IMR-90 (cell line): ENCODE measurements at places on chromosomes 7 and 10.
A peak's percentile ranks its signal among the peaks of the same experiment; 100 is the strongest.

DNA sequence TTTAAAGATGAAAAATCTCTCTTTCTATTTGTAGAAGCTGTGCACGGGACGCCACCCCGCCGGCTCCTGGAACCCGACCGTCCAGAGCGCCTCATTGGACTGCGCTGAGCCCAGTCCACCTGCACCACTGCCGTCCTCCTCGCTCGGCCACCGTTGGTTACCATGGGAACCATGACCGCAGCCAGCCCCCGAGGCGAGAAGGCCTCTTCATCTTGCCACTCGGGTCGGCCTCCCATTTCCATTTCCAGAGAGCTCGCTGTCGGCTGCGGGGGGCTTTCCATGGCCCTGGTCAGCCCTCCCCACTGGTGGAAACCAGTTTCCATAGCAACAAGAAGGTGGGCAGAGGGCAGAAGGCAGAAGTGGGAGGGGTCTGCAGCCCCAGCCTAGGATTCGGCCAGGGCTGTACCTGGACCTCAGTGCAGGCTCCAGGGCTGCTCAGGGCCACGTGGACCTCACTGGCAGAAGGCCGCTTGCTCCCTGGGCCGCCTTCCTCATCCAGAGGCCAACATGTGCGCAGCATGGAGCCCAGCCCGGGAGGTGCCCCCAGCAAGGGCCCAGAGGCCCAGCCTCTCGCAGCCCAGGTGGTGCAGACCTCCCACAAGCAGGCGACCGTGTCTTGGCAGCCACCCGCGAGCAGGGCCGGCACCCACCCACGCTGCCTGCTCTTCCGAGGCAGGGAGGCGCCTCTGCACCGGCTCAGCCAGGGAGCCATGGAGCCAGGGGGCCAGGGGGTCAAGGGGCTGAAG, 283.5 kb upstream of the PPP2R2D start:
- no peak for DNase-seq

DNA sequence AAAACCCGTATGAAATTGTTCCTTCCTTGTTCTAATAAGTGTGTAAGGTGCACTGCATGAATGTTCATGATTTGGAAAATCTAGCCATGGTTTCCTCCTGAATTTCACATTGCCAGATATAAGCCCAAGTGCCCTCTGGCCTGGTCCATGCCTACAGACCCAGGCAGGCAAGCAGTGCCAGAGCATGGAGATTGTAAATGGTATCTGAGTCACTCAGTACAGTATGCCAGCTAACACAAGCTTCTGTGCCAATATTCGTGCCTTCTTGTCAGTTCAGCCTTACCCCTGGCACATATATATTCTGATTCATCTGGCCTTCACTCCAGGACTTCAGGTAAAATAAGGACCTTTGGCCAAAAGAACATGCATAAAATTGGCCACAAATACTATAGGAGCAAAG, 38.4 kb upstream of the PDE1C start:
- no peak for DNase-seq

DNA sequence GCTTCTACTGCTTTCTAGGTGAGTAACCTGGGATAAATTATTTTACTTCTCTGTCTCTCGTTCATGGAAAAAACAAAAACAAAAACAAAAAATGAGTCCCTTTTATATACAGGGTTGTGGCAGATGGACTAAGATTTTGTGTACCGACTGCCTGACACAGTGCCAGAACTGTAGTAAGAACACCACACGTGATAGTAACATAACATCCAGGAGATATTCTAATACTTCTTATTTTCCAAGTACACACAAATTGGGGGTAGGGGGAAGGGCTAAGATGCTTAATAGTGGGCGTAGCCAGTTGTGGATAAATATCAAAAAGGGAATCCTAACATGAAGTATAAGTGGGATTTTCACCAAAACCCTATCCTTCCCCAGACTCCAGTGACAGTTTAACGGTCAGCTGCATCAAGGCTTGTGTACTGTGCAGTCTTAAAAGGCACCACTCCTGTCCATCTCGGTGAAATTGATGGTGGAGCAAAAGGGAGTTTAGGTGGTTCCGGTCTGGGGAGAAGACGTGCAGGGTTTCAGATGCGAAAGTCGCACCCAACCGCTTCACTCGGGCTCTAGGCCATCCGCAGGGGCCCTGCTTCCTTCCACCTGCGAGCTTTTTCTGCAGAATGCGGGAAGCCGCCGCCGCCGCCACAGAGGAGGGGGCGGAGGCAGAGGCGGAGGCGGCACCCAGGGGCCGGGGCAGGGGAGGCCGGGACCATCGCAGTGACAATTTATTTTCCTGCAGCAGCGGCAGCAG, at the start of gene STAMBPL1:
Gene STAMBPL1 (plus strand): TSS at position 712 of the 748 bp plus-strand sequence. CDS start 21,464 bp downstream, outside the sequence.
- DNase-seq: no peak

DNA sequence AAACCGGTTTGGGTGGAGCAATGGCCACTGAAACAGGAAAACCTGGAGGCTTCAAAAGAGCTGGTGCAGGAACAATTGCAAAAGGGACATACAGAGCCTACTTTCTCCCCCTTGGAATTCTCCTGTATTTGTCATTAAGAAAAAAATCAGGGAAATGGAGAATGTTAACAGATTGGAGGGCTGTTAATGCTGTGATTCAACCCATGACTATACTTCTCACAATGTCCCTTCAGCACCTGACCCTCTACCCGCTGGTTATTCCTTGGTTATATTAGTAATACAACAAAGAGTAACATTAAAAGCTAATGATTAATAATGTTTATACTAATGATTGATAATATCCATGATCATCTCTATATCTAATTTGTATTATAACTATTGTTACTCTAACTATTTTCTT, 34.4 kb upstream of the AKR1C2 start:
- DNase-seq: no peak

GRCh38 chr7:106276513-106276912, 8.3 kb downstream of the NAMPT start:
- no peak for DNase-seq

DNA sequence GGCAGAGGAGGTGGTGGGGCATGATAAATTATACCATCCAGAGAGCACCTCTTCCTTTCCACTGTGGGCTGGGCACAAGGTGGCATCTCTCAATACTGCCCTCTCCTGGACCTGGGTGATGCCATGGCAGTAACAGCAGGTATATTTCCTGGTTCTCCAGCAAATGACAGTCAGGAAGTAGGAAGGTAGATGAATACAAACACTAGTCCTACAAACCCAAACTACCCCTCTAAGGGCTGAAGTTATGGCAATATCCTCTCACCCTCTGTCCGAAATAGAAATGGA, 1004.9 kb downstream of the KCNMA1 start:
- no peak for DNase-seq

GRCh38 chr10:13862546-13863233, 275.9 kb downstream of the PRPF18 start:
- no peak for DNase-seq

GRCh38 chr7:11203683-11204082, 230.0 kb downstream of the PHF14 start:
- no peak for DNase-seq

- DNase-seq: no peak
Measured at GRCh38 chr7:151572136-151572535, 52.4 kb upstream of the RHEB start.

DNA sequence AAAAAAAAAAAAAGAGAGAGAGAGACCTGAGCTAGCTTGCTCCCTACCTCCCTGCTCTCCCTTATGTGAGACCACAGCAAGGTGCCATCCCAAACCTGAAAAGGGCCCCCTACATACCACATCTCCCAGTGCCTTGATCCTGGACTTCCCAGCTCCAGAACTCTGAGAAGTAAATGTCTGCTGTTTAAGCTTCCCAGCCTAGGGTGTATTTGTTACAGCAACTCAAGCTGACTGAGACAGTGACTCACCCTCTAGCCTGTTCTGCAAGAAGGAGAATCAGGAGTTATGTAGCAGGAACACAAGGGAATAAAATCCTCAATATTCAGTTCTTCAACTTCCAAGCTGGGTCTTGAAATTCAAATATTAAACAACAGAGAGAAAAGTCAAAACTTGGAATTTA, 52.1 kb upstream of the TMEM72 start:
- DNase-seq: peak; percentile 8

DNA sequence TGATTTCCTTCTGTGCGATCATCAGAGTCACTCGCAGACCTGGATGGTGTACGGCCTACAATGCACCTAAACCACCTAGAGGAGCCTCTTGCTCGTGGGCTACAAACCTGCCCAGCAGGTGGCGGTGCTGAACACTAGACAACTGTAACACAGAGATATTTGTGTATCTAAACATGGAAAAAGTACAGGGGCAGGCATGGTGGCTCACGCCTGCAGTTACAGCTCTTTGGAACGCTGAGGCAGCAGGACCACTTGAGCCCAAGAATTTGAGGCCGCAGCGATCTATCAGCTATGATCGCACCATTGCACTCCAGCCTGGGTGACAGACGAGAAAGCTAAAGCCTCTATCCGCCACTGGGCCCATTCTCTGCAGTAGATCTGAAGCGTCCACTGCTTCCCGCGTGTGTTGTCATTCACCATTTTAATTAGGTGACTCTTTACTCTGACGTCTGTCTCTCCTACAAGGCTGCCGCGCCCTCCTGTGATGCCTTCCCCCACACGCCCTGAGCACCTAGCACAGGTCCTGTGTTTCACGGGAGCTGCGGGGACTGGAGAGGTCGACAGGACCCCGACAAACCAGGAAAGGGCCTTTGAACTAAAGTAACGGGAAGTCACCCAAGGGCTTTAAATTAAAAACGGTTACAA, 774 bp downstream of the TUBGCP2 start:
- DNase-seq: peak; percentile 58

- DNase-seq: no peak
Measured at GRCh38 chr7:157904211-157904865, 567.5 kb downstream of the DNAJB6 start.

DNA sequence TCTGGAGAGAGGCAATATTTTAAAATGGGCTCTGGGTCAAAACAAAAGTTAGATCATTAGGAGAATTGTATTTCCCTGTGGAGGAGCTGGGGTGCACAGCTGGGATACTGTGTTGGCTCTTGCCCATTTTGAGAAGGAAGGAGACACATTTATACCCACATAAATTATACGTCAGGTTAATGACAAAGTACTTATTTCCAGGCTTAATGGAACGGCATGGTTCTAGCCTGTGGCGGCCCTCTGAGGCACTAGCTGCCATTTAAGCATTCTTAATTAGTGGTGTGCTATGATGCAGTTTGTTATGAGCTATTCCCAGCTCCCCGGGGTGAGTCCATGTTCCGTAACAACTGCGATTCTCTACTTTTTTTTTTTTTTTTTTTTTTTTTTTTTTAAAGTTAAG, 193.5 kb downstream of the SEC23IP start:
- DNase-seq: no peak

GRCh38 chr10:51235865-51236264, 161.6 kb downstream of the PRKG1 start:
- no peak for DNase-seq

GRCh38 chr7:30727061-30727945, 24.6 kb upstream of the INMT start:
- peak; percentile 15 for DNase-seq

DNA sequence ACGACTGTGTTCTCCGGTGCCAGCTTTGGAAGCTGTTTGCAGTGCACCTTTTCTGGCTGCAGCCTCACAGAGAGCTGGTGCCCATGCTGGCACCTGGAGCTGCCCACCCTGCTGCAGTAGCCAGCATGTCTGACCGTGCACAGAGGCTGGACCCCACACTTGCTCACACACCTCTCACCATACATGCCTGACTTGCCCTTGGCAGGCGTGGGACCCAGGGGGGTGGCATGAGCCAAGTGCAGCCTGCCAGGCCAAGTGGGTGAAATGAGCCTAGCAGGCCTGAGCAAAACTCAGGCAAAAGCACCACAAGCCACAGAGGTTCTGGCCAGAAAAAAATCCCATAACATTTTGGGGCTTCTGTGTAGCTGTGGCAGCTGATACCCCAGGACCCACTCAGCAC, 258.8 kb downstream of the XPNPEP1 start:
- DNase-seq: no peak

- DNase-seq: peak; percentile 96
Measured at GRCh38 chr7:23273141-23273599, 26.0 kb upstream of the MALSU1 start.

GRCh38 chr7:13829914-13830900, 159.3 kb downstream of the ETV1 start:
- peak; percentile 91 for DNase-seq
